ENCODE measurements at places on chromosomes 11 and 22. TPM values are rescaled to one million over a fixed set of nuclear protein-coding genes. Genes with fewer than 3 reads are reported as not detected.

Gene KCTD14
- 7.1 TPM for total RNA-seq

Gene PKNOX2
- total RNA-seq = 2.8 TPM

Gene C1QTNF6
- total RNA-seq = 2.0 TPM

Gene FAM76B
- 21.4 TPM for total RNA-seq

Gene GRM5
- total RNA-seq = under 0.01 TPM

Gene KRTAP5-8
- not detected for total RNA-seq

Gene HNRNPUL2
- total RNA-seq = 10.2 TPM

Gene IFITM10
- total RNA-seq = 4.3 TPM

Gene ACR
- not detected for total RNA-seq

Gene YPEL1
- total RNA-seq = 1.8 TPM

Gene MIAT
- total RNA-seq = 0.39 TPM

Gene FOLR2
- not detected for total RNA-seq

Gene BTBD18
- not detected for total RNA-seq

Gene CRY2
- total RNA-seq = 6.4 TPM

Gene CNTF
- total RNA-seq = 3.0 TPM

Gene ADORA2A
- 4.2 TPM for total RNA-seq

Gene OR51B2
- total RNA-seq = 0.36 TPM

Gene MCAM
- 91.7 TPM for total RNA-seq

Gene CAPN5
- total RNA-seq = 12.4 TPM

Gene TESMIN
- total RNA-seq = 1.1 TPM

Gene HBG2
- 1.3 TPM for total RNA-seq

Gene APOL6
- total RNA-seq = 16.2 TPM

Gene IMMP1L
- total RNA-seq = 130 TPM

Gene GNAZ
- 1.4 TPM for total RNA-seq

Gene FGF19
- not detected for total RNA-seq

Gene OR51Q1
- not detected for total RNA-seq

Gene ACTN3
- under 0.01 TPM for total RNA-seq

Gene FADD
- 36.0 TPM for total RNA-seq

Measured in RPMI7951 (cell line).